ENCODE measurements at places on chromosomes 4 and X. TPM values are rescaled to one million over a fixed set of nuclear protein-coding genes. Genes with fewer than 3 reads are reported as not detected.

The TRAM1L1 gene
- 0.51 TPM for total RNA-seq

- no peak for DNase-seq
Measured at GRCh38 chrX:11558972-11559371, 106.7 kb downstream of the ARHGAP6 start.

GRCh38 chr4:186151499-186151898 lies 39.9 kb upstream of the CYP4V2 start:
- DNase-seq = no peak

The NLGN4X gene
- 0.26 TPM for total RNA-seq

GRCh38 chr4:157204634-157205244 lies 15.8 kb upstream of the GRIA2 start:
- DNase-seq = no peak

DNA sequence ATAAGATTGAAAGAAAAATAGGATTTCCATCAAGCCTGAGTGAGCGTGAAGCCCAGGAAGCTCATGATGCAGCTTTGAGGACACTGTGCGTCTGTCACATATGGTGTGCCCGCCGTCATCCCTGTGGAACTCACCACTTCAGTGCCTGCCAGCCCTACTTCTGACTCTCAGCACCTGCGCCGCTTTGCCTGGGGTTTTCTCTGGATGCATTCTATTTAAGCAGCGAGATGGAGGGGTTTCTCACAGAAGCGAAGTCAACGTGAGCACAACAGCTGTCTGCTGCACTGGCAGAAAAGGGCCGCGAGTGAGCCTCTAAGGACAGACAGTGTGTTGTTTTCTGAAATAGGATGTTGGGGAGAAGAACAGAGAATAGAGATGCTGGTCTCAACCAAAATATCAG lies 6.2 kb upstream of the TMEM128 start:
- no peak for DNase-seq

The IL2RG gene
- 0.13 TPM for total RNA-seq

DNA sequence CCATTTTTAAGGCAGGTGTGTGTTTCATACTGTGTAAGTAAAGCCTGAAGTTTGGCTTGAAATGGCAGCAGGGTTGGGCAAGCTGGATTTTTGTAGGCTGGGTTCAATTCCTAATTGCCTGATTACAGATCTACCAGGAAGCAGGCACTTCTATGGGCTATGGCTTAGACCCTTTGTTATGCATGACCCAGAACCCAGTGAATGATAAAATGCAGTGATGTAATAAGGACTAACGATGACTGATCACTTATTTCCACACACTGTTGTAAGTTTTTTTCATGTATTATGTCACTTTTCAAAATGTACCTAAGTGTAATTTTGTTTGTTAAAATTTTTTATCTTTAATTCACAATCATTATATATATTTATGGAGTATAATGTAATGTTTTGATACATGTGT lies 8.6 kb downstream of the LANCL3 start:
- DNase-seq = no peak

GRCh38 chrX:72243472-72243871 lies 4.6 kb upstream of the ERCC6L start:
- DNase-seq = peak; percentile 63

The STPG2 gene
- total RNA-seq = not detected

The TRPC3 gene
- total RNA-seq = under 0.01 TPM

DNA sequence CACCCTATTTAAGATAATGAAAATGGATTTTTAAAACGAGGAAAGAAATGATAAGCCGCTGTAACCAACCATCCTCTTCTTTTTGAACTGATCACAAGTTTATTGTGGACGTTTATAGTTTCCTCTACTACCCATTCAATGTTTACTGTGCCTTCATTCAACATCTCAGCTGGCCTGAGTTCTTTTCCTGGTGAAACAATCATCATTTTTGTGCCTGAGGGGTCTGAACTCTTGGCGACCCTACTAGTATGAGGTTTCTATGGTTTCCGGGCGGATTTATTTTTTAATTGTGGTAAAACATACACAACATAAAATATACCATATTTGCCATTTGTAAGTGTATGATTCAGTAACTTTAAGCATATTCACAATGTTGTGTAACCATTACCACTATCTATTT lies 100.7 kb downstream of the SPRY1 start:
- DNase-seq = no peak

DNA sequence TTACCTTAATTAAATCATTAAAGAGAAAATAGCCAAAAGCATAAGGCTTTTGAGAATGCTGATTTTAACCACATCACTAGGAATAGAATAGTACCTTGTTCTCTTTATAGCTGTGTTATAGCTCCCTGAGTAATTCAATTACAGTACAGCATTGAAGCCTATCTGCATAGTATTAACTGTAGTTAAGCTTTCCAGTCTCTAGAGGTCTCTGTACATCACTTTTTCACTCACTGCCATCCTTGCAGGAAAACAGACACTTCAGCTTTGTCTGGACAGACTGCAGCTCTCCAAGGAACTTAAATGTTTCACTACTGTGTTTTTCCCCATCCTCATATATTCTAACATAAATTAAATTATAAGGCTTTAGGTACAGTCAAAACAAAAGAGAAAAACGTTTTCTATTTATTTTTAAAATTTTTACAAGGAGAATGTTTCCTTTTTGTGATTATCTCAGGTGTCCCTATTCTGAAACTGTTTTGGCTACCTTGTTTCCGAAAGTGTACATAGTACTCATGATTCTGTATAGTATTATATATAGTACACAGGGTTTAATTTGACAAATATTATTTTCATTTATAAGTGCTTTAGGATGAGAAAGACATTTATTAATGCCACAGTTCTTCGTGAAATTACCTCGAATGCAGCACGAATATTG lies 407.9 kb downstream of the PCDH18 start:
- no peak for DNase-seq

GRCh38 chr4:78332976-78333375 lies 218.6 kb upstream of the ANXA3 start:
- no peak for DNase-seq

The PRRG3 gene
- not detected for total RNA-seq

DNA sequence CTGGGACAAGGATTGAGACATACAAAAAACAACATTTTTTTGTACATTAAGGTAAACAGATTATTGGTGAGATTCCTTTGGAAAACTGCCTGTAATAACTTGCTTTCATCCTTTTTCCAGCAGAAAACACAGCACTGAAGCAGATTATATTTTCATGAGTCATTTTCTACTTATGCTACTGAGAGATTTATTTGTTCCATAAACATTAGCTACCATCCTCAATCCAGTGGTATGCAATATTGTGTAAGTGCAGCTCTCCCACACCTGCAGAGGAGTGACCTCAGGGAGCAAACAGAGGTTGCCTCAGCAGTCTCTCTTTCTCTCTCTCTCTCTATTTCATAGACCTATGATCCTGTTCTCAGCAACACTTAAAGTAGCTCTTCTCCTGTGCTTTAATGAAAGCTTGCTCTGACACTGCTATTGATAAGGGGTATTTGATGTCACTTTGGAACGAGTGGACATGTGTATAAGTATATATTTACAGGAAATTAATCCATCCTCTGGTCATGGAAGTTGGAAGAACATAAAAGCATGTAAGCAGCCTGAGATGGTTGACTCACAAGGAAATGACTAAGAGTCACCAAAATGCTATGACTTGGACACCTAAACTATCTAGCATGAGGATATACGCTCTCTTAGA lies 163.7 kb upstream of the SPANXC start:
- peak; percentile 83 for DNase-seq

The SHROOM4 gene
- total RNA-seq = 20.7 TPM

DNA sequence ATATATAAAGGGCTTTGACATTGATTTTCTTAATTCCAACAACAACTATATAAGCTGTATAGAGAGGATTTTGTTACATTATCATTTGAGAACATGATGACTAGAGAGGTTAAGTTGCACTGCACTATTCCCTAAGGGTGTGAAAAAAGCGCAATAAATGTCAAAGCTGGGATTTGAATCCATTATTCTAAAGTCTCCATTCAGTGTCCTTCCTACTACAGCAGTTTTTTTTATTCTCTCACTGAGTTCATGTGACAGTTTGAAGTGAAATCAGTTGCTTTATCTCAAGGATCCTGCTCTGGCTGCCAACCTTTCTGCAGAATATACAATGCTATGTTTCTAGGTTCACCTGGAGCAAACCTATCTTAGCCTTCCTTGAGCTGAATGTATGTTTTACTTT lies 177.5 kb downstream of the ANKRD50 start:
- DNase-seq = no peak

GRCh38 chr4:145281951-145282350 lies 101.6 kb upstream of the OTUD4 start:
- no peak for DNase-seq

DNA sequence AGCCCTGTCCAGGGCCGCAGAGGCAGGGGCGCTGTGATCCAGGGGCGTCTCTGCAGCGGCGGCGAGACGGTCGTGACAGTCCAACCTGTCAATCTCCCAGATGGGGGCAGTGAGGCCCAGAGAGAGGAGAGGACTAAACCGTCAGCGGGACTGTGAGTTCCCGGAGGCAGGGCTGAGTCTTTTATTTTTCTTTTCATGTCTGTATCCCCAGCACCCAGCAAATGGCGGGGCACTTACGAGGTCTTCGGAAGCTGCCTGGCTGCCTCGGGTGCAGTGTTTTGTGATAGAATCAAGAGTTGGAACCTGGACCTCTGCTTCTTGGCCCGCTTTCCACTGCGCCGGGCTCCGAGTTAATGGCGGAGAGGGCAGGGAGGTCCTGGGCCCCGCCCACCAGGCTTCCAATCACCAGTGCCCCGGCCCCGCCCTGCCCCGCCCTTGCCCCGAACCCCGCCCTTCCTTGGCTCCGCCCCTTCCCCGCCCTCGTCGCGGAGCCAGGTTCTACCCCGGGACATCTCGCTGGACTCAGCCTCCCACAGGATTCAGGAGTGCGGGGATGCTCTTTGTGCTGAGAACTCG lies 35.3 kb upstream of the GRPEL1 start:
- DNase-seq = no peak

- DNase-seq = no peak
Measured at GRCh38 chr4:126273746-126274145, 959.0 kb downstream of the FAT4 start.

The WNK3 gene
- 0.38 TPM for total RNA-seq

DNA sequence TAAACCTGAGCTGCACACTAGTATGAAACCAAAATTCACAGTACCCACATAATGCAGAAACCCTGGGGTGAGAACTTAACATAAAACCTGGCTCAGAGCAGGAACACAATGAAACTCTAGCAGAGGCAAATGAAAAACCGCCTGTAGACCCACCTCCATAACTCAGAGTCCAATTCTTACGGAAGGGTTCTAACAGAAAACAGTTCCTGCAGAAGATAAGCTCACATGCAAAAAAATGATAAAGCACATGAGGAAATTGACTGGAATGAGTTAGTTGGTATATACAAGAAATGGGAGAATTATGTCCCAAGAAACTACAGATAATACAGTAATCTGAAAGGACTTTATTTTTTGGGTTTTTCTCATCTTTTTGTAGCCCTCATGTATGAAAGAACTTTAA lies 14.7 kb downstream of the RTL9 start:
- no peak for DNase-seq

DNA sequence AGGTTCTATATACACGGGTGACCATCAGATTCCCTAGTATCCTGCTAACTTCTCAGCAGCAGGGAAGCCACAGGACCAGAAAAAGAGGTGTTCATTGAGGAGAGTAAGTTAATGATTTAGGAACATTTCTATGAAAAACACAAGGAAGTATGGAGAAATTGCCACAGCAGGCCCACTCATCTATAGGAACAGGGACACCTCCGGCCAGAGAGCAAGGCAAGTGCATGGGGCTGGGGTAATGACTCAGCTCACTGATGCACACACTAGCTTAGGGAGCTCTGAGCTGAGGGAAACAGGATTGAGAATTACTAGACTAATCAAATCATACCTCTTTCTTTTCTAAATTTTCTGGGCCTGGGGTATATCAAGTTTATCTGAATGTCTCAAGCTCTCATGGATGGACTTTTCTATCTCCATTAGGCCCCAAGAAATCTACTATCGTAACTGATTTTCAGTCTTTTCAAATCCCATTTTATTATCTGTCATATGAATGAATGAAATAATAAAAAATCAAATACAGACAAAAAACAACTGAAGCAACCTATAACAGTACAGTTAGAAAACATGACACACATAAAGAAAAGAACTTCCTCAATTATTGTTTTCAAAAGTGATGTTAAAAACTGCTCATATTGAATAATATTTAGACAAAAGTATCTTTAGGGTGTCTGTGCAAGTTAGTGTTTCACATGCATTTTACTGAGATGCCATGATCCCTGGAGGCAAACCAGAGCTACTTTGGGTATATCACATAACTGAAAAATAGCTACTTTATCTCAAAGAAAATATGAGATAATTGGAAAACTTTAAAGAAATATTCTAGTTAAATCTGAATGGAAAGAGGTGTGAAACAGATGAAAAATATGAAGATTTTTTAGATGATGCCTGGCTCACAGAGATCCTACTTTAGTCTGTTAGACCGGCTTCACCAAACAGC lies 89.8 kb downstream of the FBXO8 start:
- DNase-seq = no peak

The PPA2 gene
- total RNA-seq = 50.8 TPM

The FGF5 gene
- 0.13 TPM for total RNA-seq

- DNase-seq = no peak
Measured at GRCh38 chr4:101670370-101670769, 120.2 kb upstream of the BANK1 start.

The PLAC8 gene
- 0.39 TPM for total RNA-seq

GRCh38 chr4:37876156-37876555 lies 14.7 kb upstream of the TBC1D1 start:
- DNase-seq = no peak

GRCh38 chrX:9530848-9531274 lies 66.0 kb downstream of the TBL1X start:
- DNase-seq = peak; percentile 31

- DNase-seq = no peak
Measured at GRCh38 chr4:60314416-60314815, 885.7 kb upstream of the ADGRL3 start.

DNA sequence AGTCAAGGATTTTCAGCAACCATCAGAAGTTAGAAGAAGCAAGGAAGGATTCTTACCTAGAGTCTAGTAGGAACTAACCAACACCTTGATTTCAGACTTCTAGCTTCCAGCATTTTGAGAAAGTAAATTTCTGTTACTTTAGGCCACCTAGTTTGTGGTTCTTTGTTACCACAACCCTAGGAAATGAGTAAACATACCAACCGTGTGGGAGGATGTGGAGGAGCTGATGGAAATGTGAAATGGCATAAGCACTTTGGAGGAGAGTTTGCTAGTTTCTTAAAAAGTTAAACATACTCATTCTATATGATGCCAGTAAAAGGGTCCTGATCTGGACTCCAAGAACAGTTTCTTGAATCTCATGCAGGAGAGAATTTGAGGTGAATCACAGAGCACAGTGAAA lies 679.4 kb downstream of the PDHA2 start:
- DNase-seq = no peak

DNA sequence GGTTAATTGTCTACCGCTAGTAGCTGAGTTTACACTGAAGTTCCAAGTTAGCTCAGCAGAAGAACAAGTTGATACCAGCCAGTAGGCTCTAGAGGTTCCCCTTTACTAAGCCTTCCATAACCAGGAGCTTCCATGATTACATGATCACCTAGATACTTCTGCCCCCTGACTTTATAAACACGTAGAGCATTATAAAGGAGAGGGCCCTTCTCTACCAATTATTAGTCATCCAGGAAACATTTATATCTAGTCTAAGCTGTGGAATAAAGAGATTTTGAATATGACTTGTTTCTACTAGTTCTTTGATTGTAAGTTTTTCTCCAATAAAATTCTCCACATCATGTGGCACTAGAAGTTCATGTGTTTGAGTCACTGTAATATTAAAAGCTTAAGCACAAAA lies 818.1 kb upstream of the PCDH10 start:
- no peak for DNase-seq

The SHOX gene
- total RNA-seq = not detected
